PC-3 (cell line): ENCODE measurements at places on chromosomes 12 and 14.

GRCh38 chr14:28773861-28774691 lies 7.5 kb downstream of the FOXG1 start:
- H3K27ac ChIP-seq: no peak overlapping the region
- no peaks in the 10 kb centered on the region for H3K4me1 ChIP-seq
- H3K36me3 ChIP-seq: no peaks in the 10 kb centered on the region
- DNase-seq: no peak
- peaks cover 98% of the 10 kb centered on the region for H3K27me3 ChIP-seq

GRCh38 chr12:85804663-85805062 lies 31.5 kb downstream of the RASSF9 start:
- no peaks in the 10 kb centered on the region for H3K4me1 ChIP-seq
- H3K27ac ChIP-seq: no peak overlapping the region
- no peaks in the 10 kb centered on the region for H3K36me3 ChIP-seq
- no peak for DNase-seq
- no peak overlapping the region for H3K4me3 ChIP-seq
- H3K27me3 ChIP-seq: no peaks in the 10 kb centered on the region

DNA sequence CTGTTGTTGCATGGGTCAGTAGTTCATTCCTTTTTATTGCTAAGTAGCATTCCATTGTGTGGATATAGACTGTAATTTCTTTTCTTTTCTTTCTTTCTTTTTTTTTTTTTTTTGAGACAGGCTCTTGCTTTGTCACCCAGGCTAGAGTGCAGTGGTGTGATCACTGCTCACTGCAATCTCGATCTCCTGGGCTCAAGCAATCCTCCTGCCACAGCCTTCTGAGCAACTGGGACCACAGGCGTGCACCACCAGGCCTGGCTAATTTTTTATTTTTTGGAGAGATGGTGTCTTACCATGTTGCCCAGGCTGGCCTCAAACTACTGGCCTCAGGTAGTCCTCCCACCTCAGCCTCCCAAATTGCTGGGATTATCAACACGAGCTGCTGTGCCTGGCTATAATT lies 5.2 kb downstream of the ATP6V0A2 start:
- H3K4me1 ChIP-seq: peaks cover 13% of the 10 kb centered on the region
- H3K4me3 ChIP-seq: no peak overlapping the region
- no peak for DNase-seq
- H3K27me3 ChIP-seq: no peaks in the 10 kb centered on the region
- no peak overlapping the region for H3K27ac ChIP-seq

- H3K36me3 ChIP-seq: peaks cover 19% of the 10 kb centered on the region
- no peak overlapping the region for H3K27ac ChIP-seq
- peaks cover 40% of the 10 kb centered on the region for H3K4me1 ChIP-seq
- DNase-seq: no peak
Measured at GRCh38 chr14:64727551-64728071, 23.4 kb downstream of the PLEKHG3 start.

GRCh38 chr14:66641861-66642635 lies 134.1 kb downstream of the GPHN start:
- H3K4me1 ChIP-seq: peaks cover 29% of the 10 kb centered on the region
- no peaks in the 10 kb centered on the region for H3K36me3 ChIP-seq
- no peak overlapping the region for H3K4me3 ChIP-seq
- no peak overlapping the region for H3K27ac ChIP-seq
- no peaks in the 10 kb centered on the region for H3K27me3 ChIP-seq

GRCh38 chr12:122743895-122744525 lies 8.6 kb upstream of the DENR start:
- no peak for DNase-seq
- no peaks in the 10 kb centered on the region for H3K4me1 ChIP-seq
- no peak overlapping the region for H3K4me3 ChIP-seq
- H3K36me3 ChIP-seq: no peaks in the 10 kb centered on the region
